ENCODE measurements at places on chromosomes 2 and 18.

GRCh38 chr2:106745468-106745867 is 140.5 kb downstream of the ST6GAL2 start:
- DNase-seq, result no peak

DNA sequence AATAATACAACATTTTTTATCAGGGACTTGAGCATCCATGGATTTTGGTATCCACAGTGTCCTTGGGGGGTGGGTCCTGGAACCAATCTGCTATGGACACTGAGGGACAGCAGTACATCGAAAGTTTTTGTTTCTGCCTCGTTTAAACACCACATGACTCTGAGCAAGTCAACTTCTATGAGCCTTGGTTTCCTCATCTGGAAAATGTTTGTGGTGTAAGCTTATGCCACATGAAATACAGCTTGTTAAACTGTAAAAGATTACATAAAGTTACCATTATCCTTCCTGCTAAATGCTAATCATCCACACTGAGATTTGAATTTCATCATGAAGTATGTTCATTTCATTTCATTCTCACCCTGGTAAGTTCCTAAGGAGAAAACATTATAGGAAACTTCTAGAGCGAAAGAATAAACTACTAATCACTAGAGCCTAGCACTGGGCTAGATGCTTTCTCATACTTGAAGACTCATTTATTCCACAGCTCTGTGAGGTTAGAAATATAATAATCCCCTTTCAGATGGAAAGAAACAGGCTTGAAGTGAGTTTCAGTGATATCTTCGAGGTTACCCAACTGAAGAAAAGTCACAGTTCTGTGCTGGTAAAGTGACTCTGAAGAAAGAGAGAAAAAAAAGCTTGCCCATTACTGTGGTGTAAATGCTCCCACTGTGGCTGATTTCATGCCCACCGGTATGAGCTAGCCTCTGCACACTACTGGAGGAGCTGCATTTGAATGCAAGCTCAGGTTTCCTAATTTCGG is 29.2 kb downstream of the MCFD2 start:
- DNase-seq, result no peak

DNA sequence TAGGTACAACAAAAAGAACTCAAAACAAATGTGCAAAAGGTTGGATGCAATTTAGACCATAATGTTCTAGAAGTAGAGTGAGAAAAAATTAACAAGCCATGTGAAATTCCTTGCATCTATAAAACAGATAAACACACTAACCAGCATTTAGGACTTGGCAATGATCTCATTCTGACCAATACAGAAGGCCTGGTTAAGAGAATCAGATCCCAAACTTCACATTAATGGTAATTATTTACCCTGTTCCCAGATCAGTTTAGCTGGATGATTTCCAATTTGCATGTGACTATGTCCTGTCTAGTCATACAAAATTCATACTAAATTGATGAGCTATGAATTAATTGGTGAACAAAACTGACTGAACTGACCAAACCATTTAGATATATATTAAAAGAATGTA is 98.4 kb upstream of the FIGN start:
- DNase-seq, result no peak

GRCh38 chr2:45575881-45576280 is 35.2 kb downstream of the SRBD1 start:
- DNase-seq, result no peak

DNA sequence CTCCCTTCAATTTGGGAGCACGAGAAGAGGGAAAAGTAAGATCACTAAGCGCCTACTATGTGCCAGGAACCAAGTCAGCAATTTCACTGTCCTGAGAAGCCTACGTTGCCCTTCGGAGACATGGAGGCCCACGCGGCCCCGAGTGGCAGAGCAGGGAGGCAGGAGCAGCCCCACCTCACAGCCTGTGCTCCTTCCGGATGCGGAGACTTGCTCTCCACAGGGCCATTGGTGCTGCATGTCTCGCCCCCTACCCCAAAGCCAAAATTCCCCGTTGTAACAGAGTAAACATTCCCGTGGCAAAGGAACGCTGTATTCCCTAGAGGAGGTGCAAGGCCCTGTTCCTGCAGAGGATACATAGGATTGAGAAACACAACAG is 4.5 kb downstream of the SLC14A2 start:
- no peak for DNase-seq

GRCh38 chr2:3759331-3759730 is 56.0 kb downstream of the DCDC2C start:
- DNase-seq, result no peak

DNA sequence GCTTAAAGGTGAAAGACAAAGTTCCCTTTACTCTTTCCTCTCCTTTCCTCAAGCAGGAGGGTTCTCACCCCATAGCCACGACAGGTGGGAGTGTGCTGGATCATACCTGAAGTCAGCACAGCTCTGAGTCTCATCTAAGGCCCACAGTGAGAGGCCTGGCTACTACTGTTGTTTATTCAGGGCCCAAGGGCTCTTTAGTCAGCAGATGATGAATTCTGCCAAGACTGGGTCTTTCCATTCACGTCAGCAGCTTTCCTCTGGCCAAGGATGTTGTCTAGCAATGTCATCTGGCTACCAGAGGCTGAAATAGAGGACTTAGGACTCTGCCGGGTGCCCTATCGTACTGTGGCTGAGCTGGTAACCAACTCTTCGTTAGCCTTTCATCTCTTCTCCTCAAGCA is 308.4 kb upstream of the THUMPD2 start:
- no peak for DNase-seq

DNA sequence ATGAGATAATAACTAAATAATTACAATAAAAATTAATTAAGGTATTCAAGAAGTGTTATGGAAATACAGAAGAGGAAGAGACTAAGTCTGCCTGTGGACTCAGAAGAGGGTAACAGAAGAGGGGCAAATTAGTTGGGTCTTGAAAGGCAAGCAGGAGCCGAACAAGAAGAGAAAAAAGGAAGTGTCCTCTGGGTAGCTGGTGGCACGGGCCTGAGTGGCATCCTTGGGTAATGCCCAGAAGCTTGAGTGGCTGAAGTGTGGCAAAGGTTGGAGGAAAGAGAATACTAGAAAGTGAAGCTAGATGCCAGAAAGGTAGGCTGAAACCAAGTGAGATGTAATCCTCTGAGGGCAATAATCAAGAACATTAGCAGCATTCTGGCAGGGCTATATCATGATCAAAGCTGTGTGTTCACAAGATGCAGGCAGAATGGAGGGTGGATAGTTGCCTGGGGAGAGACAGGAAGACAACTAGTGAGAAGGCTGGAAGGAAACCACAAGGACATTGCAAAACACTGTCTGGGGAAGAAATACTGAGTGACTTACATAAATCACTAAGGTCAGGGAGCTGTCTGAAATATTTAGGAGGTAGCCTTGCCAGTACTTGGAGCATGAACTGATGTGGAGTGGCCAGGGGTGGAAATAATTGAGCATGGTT is 16.2 kb downstream of the DOCK10 start:
- no peak for DNase-seq

- DNase-seq, result no peak
Observed at GRCh38 chr18:11783716-11784331, 67.4 kb upstream of the CHMP1B start.

Data from stimulated activated CD4-positive, alpha-beta T cell treated with anti-CD3 and anti-CD28 coated beads, Interleukin-4, amount 100 ng/mL, for 24 hours (primary cell).